ENCODE measurements at places on chromosomes 5 and 9.

DNA sequence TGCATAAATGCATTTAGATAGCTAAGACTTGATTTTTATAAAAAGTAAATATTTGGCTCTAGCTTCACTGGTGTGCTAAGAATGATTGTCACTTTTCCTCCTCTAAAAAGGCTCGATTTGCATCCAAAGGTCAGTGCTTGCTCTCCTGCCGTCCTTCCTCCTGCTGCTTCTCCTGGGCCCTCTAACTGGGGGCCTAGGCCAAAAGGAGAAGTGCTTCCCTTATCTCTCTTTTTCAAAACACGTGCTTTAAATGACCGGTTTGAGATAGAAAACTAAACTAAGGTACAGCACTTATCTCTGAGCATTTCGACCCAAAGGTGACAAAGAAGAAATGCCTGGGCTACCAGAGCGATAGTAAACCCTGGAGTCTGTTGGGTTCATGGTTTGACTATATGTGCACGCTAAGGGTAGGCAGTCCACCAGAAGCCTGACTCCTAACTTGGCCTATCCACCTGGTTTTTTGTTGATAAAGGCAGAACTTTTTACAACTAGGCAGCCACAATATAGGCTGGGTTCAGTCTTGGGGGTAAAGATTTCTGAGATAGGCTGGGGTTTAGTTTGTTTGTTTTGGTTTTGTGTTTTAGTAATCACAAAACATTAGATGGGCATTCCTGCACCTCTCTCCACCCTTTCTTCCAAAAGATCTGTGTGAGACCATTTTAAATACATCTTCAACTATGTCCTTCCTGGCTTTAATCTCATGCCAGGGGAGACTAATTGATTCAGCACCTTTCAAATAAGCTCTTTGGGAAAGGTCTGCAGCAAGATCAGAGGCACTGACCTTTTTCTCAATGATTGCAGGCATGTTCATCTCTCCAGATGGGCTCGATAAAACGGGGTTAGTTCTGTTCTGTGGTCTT, 3.8 kb downstream of the NR2F1-AS1 start:
- DNase-seq = no peak

- DNase-seq = no peak
These were observed 18.8 kb upstream of the ERAP2 start for GRCh38 chr5:96857454-96857853.

- no peak for DNase-seq
These were observed 148.7 kb downstream of the LURAP1L start for GRCh38 chr9:12923468-12924009.

DNA sequence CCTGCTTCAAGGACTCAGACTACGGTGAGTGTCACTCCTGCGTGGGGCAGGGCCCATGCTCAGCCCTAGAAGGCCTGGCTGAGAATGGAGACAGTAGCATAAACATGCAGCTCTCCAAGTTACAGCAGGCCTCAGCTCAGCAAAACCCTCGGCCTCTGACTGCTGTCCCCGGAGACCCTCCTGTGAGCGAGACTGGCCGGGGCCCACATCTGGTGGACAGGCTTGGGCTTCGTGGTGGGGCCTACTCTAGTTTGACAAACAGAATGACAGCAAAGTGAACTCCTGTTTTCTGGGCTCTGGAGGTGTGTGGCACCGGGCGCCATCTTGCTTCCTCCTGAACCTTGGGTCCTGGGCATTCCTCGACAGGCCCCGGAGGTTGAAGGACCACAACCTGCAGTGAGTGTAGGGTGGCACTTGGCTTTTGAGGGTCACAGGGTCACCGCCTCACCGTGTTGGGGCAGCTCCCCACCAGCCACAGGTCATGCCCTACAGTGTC, 97.5 kb downstream of the PHF2 start:
- peak; percentile 25 for DNase-seq

DNA sequence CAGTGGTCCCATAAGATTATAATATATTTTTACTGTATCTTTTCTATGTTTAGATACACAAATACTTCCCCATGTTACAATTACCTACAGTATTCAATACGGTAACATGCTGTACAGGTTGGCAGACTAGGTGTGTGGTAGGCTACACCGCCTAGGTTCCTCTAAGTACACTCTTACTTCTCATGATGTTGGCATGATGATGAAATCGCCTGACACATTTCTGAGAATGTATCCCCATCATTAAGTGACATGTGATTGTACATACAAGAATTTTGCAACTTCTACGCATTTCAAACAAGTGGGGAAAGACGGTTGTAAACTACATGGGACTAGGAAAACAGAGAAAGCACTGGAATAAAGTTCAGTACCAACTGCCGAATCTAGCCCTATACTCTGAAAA, 53.3 kb downstream of the SETX start:
- DNase-seq = no peak

GRCh38 chr5:126483156-126483555, 59.9 kb downstream of the GRAMD2B start:
- no peak for DNase-seq

DNA sequence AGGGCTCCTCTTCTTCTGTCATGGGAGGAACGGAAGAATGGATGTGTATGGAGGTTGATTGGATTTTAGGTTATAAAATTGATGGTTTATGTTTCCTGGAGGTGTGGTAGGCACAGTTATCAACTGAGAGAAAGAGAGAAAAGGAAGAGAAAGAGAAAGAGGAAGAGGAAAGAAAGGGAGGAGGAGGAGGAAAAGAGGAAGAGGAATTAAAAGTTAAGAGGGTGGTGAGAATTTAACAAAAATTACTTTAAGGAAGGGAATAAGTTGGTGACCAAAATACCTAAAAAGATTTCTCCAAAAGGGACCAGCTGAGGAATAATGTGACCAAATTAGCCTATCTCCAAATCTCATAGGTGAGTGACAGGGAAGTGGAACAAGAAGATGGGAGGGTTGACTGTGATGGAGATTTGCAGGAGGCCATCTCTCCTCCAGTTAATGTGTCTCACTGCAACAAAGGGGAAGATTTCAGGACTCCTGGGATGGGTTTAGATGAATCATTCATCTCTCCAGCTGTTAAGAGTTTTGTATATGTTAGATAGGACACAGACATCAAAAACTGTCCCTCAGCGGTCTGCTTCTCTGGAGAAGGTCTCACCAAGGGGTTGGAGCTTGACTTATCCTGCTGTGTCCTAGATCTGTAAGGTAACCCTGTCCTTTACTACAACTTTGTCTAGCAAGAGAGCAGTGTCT, 76.0 kb upstream of the TMC1 start:
- DNase-seq = no peak

DNA sequence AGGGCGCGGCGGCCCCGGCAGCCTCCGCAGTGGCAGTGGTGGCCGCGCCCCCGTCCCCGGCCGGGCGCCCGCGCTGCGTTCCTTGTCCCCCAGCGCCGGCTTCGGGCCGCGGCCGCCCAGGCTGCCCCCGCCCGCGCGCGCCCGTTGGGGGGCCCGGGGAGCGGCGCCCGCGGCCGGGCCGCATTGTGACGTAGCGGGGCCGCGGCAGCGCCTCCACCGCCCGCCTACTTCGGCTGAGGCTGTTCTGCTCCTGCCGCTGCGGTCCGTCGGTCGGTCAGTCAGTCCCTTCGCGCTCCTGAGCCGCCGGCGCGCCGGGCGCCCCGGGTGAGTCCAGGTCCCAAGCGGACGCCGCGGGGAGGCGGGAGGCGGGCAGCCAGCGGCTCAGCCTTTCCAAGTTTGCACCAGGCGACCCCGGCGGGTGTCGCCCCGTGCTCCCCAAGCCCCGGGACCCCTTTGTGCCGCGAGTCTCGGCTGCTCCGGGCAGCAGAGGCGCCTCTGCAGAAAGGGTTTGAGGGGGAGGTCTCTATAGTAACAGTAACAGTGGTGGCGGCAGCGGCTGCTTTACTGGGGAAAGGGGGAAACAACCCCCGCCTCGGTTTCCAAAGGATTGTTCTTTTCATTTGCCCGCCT, at the start of gene SNCAIP:
TSS of gene SNCAIP (plus strand) at position 277 of the 630 bp plus-strand sequence. CDS start 78,898 bp downstream, outside the sequence.
- DNase-seq = peak; percentile 59

GRCh38 chr9:108271236-108271635, 584.5 kb downstream of the ACTL7B start:
- DNase-seq = no peak

GRCh38 chr9:15287309-15287708, 19.7 kb downstream of the TTC39B start:
- DNase-seq = no peak

- DNase-seq = no peak
These were observed 70.3 kb upstream of the EQTN start for GRCh38 chr9:27367175-27367798.

GRCh38 chr5:8058616-8059190, 189.8 kb downstream of the MTRR start:
- no peak for DNase-seq

Data from aorta (tissue), 5 donors.